Right kidney (tissue), 9 donors: ENCODE measurements at places on chromosomes 4 and X.

DNA sequence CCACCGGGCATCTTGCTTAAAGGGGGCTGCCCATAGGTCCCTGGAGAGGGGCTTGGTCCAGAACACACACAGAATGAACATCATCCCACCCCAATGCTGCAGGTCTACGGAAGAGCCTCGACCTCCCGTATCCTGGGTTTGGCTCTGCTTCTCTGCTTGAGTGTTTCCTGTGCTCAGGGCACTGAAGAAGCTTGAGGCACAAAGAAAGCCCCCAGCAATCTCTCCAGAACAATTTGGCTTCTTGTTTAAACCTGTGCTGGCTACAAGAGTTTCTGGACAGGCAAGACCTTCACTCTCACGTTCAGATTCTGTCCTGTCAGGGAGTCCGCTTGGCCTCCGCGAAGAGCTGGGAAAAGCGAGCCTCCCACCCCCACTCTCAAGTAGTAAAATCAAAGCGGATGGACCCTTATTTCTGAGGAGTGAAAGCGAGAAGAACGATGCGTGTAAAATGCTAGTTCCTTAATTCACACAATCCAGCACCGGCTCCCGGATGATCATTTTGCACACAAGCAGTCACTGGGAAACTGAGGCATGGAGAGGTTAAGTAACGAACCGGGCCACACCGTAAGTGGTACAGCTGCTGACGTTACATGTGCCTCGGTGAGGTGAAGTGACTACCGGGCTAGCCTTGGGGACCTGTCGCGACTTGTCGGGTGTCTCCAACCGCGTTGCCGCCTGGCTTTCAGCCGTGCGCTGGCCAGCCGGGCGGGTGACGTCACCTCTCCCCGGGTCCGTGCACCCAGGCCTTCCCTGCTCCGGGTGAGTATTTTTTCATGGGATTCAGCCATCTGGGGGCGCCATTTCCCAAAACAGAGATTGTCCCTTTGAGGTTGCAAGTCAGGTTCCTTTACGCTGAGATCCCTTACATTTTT lies 3.1 kb upstream of the SFRP2 start:
- peak; percentile 77 for DNase-seq

DNA sequence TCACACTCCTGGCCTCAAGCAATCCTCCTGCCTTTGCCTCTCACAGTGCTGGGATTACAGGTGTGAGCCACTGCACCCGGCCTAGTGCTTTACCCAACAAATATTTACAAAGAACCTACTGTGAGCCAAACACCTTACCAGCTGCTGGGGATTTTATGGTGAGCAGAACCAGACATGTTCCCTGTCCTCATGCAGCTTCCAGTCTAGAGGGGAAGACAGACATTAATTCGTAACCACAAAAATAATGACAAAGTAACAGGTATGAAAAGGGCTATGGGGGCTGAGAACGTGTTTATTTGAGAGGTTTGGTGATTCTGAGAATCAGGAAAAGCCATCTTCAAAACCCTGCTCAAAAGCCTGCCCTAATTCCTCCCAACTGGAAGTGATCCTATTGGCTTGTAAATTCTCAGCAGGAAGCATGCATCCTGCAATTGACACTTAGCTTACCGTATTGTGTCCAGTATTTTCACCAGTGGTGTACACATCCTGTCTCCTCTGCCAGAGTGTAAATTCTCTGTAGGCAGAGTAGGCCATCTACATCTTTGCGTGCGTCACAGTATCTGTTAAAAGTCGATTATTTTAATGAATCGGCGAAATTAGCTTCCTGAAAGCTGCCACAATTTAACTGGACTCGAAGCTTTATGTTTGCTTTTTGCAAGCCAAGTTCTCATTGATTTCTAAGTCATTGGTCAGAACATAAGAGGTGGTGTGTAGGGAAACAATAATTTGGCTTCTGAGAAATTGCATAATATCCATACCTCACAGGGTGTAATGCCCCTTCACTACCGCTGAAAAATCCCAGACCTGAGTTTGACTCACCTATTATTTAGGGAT lies 67.0 kb downstream of the TMEM156 start:
- no peak for DNase-seq

- DNase-seq, result no peak
Observed at GRCh38 chr4:38131371-38132091, 171.3 kb downstream of the PTTG2 start.

GRCh38 chr4:175419236-175419718 lies 392.8 kb downstream of the GPM6A start:
- no peak for DNase-seq

DNA sequence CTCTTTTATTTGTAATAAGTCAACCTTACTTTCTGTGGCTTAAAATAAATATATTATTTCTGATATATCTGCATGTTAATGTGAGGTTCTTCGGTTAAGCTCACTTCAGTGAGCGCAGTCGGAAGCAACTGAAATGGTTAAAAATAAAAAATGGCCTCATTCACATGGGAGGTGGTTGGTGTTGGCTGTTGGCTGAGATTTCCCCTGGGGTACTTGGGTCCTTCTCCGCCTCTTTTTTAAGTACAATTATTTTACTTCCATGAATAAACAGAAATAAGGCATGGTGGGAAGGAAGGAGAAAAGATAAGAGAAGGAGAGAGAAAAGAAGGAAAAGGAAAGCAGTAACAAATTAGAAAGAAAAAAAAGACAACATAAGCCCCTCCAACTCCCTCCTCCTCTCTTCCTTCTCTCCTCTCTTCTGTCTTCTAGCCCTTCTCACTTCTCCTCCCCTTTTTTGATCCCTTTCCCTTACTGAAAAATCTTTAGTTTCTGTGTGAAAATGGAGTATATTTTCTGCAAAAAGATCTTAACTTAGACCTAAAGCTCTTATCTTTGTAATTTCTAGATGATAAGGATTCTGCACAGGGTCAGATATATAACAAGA lies 19.7 kb upstream of the CXCL3 start:
- no peak for DNase-seq

- DNase-seq, result no peak
Observed at GRCh38 chr4:21710179-21710835, 238.3 kb downstream of the KCNIP4 start.

GRCh38 chr4:30755346-30755745 lies 35.2 kb downstream of the PCDH7 start:
- DNase-seq, result no peak

GRCh38 chr4:121459026-121459425 lies 78.2 kb upstream of the QRFPR start:
- DNase-seq, result no peak

- no peak for DNase-seq
Observed at GRCh38 chrX:22795671-22796070, 204.1 kb upstream of the DDX53 start.

GRCh38 chrX:75748431-75748830 lies 36.6 kb downstream of the MAGEE2 start:
- no peak for DNase-seq

GRCh38 chr4:183666088-183666487 lies 7.0 kb downstream of the TRAPPC11 start:
- DNase-seq, result no peak

DNA sequence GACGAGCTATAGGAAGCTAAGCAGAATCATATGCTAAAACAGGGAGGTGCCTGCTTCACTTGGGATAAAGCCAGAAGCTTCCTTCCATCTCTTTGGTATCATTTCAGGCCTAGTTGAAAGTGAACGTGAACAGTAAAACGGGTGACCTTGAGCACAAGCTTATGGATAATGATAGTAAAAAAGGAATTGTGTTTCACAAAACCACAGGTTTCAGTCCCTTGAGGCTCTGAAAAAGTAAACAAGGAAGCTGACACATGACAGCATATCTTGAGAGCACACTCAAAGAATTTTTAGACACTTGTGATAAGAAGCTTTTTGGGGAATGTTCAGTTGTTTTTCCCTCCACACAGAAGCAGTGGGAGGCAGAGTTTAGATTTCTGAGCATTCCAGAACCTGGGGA lies 286.1 kb downstream of the DCHS2 start:
- DNase-seq, result no peak

DNA sequence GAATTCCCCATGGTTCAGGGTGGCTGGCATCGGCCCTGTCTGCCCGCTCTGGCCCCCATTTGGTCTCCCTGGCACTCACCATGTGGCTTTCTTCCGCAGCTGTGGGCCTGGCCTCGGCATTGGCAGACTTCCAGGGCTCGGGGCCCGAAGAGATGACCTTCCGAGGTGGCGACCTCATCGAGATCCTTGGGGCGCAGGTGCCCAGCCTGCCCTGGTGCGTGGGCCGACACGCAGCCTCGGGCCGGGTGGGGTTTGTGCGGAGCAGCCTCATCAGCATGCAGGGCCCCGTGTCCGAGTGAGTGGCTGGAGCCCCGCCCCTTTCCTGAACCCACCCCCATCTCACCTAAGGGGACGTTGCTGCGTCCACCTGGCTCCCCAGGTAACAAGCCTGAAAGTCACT lies 20.1 kb downstream of the SH3TC1 start:
- DNase-seq, result no peak

DNA sequence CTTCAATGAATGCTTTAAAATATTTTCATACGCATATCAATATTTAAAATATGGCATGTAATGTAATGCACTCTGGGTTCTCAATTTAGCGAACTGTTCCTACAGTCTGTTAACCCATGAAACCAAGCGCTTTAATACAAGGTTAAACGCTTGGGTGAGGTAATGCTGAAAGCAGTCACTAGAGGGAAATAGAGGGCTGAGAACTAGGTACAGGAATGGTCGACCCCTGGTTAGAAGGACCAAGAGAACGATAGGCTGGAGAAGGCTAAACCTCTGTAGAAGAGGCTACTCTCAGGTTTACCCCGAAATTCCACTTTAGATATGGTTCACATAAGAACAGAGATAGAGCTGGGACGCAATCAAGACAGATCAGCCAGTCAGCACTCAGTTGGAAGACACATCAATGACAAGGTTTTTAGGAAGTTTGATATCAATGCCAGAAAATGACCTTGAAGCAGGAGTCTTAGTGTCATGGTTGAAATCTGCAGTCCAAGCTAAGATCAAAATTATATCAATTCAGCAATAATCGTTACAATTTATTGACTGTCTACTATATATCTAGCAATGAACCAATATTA lies 26.9 kb downstream of the ARSJ start:
- DNase-seq, result no peak

DNA sequence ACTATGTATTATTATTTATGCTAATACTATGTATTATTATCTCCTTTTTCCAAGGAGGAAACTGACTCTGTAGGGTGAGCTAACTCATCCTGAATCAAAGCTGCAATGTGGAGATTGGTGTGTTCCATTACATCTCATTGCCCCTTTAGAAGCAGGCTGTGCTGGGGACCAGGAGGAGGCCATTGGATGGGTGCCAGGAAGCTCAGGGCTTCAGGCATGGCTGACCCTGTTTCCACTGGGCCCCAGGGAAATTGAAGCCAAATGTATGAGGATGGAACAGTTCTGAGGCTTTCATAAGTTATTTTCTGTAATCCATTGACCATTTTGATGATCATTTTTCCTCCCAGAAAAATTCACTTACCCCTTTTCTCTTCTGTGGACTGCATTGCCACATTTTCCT lies 418.8 kb upstream of the ZFP42 start:
- no peak for DNase-seq

DNA sequence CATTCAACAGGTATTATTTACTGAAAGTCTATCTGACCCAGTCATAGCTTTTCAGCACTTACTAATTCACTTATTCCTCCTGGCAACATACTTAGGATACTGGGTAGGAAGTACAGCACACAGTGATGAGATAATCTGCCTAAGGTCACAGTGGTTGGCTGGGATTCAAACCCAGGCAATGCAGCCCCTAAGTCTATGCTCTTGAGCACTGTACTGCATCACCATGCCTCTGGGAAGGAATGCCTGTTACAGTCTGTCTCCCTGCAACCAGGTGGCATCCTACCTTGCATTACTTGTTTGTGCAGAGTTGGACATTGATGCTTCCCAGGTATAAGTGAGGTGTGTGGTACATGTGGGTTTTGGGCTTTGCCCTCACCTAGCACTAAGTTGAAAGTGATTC lies 21.5 kb upstream of the LRAT start:
- no peak for DNase-seq

- no peak for DNase-seq
Observed at GRCh38 chr4:6362896-6363295, 93.2 kb downstream of the WFS1 start.

DNA sequence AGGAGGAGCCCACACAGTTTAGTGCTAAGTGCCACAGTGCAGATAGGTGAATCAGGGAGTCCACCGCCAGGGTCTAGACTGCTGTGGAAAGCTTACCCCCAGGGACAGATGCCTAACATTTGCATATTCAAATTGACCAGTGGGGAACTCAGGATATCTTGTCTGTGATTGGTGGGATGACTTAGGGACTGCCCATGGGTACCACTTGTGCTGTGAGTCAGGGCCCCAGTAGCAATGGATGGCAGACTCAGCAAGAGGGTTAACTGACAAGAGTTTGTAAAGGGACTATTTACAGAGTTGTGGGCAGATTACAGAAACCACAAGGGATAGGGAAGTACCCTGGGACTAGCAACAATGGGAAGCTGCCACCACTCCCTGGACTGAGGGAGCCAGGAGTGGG lies 282.1 kb downstream of the BCOR start:
- DNase-seq, result no peak

DNA sequence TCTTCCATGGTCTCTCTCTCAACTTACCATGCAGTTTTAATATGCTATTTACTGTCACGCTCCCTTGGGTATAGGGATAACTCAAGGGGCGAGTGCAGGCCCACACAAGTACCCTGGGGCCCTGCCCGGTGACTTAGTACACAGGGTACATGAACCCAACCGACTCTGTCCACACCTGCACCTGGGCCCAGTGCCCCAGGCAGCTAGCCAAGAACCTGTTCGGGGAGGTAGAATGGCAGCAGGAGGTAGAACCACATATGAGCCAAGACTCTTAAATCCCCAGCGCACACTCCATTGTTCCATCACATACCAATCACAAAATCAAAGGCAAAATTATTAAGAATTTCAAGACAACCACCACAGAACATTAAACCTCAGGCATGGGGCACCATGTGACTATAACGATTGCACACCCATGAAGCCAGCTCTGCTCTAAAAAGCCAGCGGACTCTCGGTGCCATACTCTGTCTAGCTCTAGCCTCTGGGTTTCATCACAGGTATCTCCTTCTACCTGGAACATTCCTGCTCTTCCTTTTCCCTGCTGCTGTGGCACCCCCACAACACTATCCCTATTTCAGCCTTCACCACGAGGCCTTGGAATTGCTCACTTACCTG lies 14.6 kb downstream of the PHF8 start:
- DNase-seq, result no peak

- DNase-seq, result no peak
Observed at GRCh38 chr4:102388611-102389010, 43.3 kb upstream of the SLC39A8 start.

DNA sequence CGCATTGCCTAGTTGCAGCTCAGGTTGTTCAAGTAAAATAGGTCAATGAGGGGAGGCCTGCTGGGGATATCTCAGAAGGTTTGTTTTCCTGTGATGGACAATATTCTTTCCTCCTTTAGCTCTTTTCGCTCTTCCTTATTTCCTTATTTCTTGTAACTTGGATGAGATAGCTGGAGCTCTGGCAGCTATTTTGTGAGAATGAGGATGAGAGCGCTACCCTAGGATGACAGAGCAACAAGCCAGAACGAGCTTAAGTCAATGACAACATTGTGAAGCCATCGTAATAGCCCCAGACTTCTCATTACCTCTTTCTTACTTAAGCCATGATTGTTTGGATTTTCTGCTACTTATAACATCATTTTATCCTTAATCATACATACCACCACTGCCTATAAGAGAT lies 124.3 kb upstream of the GATB start:
- no peak for DNase-seq
